Stimulated activated CD8-positive, alpha-beta memory T cell treated with anti-CD3 and anti-CD28 coated beads, Interleukin-4, amount 100 ng/mL, for 1 hour (primary cell): ENCODE measurements at places on chromosomes 7 and 10.

DNA sequence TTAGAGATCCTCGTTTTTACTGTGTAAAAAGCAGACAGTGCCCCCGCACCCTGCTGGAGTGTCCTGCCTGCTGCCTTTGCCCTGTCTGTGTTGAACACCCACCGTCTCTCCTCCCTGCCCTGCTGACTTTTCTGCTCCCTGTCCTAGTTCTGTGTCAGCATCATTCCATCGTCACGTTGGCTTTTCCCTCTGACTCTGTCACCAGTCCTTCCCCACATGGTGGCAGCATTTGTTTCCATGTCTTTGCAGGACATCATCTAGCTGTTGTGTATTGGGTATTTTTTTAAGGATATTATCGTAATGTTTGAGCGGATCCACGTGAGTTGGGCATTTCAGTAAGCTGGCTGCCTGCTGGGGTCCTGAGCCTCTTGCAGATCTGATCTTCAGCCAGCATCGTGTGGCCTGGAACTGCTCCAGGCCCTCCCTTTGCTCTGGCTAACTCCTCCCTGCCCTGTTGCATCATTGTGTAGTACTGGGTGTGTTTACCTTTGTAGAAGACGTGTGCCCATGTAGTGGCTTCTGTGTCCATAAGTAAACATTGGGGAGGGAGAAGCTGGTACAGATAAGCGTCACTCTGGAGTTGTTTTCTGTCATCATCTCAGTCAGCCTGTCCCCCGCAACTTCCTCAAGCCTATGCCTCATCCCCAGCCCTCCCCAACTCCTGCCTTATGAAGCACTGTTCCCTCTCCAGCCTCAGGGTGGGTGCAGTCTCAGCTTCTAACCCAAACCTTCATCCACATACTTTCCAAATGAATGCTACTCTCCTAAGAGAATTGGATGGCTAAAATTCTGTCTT is 44.3 kb downstream of the TRRAP start:
- DNase-seq: no peak

DNA sequence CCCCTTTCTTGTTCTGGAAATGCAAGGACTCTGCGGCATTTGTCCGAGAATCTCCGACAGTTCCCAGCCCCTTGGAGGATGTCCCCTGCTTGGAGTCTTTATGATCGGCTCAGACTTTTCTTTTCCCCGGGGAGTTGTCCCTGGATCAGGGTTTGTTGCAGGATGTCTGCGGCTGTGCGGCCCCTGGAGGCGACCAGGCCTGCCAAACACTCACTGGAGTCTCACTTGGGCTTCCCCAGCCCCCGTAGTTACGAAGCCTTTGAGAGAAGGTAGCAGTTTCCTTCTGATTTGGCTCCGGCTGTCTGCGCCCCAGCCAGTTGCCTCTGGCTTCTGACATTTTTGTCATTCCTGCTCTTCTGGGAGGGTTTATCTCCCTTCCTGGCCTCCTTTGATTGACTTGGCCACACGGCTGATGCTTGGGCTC is 16.1 kb downstream of the COL26A1 start:
- no peak for DNase-seq

GRCh38 chr7:30170476-30171205 is 35.9 kb downstream of the MTURN start:
- DNase-seq: no peak

DNA sequence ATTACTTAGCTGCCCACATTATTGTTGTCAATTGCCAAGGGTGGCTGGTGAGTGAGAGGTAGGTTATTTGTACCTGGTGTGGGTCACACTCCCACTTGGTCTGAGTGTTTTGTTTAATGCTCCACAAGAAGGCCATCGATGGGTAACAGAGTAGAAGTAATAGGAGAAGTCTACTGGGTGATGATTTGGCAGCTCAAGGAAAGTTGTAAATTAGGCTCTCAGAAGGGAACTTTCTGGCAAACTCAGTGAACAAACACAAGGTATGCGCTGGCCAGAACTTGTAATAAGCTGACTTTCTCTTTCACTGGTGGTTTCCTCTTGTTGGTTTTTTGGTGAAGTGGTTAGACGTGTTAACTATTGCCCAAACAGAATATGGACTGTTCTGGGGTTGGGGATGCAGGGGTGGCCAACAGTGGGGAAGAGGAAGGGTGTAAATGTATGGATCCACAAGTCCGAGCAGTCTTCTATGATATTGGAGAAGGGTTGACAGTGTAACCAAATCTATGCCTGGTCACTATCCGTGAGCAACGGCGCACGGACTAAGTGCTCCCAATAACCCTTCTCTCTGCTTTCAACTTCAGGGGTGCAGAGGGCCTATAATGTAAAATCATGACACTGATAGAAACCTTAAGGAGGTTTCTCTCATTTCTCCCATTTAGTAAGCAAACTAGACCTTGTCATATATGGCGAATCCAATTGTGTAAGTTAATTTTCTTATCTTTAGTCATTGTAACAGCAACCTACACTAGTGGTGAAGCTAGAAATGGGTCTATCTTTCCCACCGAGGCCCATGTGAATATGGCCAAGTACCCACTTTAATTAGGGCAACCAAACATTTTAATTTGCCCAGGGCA is 212.8 kb downstream of the PTEN start:
- DNase-seq: no peak

DNA sequence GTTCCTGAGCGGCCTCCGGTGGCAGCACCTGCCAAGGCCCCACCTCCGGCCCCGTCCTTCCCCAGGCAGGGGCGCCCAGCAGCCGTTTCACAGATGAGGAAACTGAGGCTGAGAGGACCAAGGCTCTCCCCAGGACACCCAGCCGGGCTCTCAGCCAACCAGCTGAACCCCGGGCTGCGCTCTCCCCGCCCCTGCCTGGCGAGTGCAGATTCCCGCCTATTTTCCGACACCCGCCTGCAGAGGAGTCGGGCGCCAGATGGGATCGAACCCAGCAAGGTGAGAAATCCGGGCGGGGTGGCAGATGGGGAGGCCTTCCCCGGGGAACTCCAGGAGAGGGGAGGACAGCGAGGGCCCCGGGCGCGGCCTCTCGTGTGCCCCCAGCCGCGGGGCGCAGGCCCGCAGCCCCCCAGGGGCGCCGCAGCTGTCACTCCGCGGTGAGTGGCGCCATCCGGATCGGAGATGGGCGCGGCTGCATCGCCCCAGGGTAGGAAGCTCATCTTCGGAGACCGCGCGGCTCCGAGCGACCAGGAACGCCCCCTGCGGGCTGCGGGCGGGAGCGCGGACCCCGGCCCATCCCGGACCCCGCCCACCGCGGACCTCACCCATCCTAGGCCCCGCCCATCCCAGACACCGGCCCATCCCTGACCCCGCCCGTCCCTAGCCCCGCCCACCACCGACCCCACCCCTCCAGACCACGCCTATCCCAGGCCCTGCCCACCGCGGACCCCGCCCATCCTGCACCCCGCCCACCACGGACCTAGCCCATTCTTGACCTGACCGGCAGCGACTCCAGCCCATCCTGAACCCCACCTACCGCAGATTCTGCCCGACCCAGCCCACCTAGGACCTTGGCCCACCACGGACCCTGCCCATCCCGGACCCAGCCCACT is 90.3 kb downstream of the MICALL2 start:
- DNase-seq: no peak

DNA sequence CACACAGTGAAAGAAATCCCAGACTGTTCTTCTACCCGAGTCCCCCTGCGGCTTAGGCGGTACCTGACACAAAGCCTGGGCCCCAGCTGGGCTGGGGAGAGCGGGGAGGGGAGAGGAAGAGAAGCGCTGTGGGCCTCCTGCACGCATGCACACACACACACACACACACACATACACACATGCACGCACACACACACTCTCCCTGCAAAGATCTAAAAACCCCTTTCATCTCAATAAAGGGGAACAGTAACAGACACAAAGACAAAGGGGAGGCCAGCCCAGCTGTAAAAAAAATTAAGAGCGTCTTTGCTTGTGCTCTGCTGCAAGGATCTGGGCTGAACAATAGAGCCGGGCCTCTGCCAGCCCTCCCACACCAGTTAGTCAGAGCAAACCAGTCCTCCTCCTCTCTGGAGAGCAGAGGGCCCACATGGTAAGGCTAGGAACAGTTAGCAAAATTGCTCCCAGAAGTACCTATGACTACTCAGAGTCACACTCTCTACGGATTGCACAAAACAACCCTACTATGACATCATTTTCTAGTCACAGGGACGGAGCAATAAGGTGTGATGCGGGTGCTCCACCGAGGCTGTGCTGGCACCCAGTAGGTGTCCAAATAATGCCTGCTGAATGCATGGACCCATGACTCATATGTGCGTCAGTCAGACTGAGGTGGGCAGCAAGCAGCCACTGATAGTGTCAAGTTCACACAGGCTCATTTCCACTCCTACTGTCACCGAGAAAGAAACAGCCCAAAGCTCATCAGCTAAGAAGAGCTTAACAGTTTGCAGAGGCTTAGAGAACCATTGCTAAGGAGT is 9.2 kb downstream of the ITPRIP start:
- DNase-seq: peak; percentile 35

DNA sequence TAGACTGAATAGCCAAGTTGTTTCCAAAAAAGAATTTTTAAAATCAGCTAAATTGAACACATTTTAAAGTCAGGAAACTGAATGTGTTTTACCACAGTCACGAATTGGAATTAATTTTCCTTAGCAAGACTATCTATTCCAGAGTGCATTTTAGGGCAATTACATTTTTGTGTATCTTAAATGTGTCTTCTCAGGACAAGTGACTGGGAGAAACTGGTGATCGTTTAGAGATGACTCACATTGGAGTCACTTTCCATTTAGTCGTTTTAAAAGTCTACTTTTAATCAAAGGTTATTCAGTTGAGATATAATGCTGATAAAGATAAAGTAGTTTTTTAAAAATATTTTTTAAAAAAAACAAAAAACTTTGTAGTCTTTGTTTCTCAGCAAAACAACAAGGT is 191.7 kb upstream of the SLC26A5 start:
- no peak for DNase-seq

GRCh38 chr10:132142396-132143161 is 44.2 kb upstream of the DPYSL4 start:
- DNase-seq: no peak

GRCh38 chr10:84696610-84697009 is 368.2 kb downstream of the CCSER2 start:
- no peak for DNase-seq

DNA sequence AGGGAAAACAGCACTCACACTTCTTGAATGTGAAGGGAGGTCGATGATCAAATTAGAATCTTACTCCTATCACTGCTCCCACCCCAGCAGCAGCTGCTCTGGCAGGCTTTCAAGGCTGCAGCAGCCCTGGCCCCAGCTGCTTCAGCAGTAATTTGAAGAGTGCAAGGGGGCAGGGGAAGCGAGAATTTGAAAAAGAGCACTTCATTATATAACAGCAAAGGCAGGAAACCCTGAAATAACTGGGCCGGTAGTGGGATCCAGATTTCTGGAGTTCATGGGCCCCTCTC is 44.9 kb downstream of the MYPN start:
- DNase-seq: no peak

- DNase-seq: no peak
These were observed 716 bp downstream of the OGA start for GRCh38 chr10:101817337-101818118.

- no peak for DNase-seq
These were observed 61.8 kb upstream of the LRRN3 start for GRCh38 chr7:111029141-111029572.
